GDM1 (cell line): ENCODE measurements at places on chromosomes 7 and 10.

- no peak for DNase-seq
Observed at GRCh38 chr10:3365630-3366029, 193.0 kb upstream of the PITRM1 start.

DNA sequence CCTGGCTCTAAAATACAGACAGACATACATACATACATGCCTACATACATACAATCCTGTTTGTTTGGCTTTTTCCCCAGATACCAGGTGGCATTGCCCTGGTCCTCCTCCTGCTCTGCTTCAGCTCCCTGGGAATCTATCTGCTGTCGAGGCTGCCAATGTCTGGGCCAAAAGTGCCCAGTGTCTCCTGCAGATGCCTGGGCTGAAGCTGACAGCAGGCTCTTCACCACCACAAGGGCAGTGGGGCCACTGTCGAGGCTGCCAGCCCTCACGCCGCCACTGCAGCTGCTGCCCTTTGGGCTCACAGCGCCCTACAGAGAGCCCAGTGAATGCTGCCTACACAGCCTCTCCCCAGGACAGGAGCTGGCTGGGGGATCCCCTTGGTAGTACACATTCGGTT lies 18.0 kb upstream of the STN1 start:
- DNase-seq = no peak

- no peak for DNase-seq
Observed at GRCh38 chr10:18666810-18667209, 7.6 kb downstream of the ARL5B start.

DNA sequence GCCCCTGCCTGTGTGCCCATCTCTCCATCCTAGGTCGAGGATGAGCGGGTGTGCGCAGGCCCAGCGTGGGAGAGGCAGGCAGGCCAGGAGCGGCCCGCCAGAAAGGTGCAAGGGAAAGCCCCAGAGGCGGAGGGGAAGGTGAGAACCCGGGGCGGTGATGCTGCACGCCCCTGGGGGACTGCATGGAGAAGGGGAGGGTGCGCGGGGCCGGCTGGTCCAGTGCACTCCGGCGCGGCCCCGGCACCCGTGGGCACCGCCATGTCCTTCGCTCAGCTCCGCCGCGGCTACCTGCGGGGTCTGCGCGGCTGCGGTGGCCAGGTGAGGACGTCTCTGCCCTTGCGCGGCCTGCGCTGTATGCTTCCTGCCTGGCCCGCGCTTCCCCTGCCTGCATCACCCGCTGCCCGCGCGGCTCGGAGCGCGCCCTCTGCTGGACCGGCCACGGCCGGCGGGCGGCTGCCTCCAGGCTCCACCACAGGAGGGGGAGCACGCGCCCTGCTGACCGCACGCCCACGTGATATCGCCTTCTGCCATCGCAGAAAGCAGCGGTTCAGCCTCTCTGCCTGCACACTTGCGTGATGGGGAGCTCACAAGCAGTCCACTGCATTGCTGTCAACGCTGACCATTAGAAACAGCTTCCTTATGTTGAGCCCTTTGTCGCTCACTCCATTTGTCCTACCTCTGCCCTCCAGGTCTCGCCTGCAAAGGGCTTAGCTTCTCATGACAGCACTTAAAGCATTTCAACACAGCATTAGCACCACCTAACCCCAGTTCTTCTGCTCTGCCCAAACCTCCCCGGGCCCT lies 73.9 kb downstream of the CXCL12 start:
- no peak for DNase-seq

GRCh38 chr7:16619979-16620408 lies 25.6 kb downstream of the ANKMY2 start:
- DNase-seq = no peak

GRCh38 chr10:3525832-3526449 lies 259.1 kb downstream of the KLF6 start:
- DNase-seq = no peak

- peak; percentile 41 for DNase-seq
Observed at GRCh38 chr10:86711513-86712316, 43.4 kb downstream of the LDB3 start.

DNA sequence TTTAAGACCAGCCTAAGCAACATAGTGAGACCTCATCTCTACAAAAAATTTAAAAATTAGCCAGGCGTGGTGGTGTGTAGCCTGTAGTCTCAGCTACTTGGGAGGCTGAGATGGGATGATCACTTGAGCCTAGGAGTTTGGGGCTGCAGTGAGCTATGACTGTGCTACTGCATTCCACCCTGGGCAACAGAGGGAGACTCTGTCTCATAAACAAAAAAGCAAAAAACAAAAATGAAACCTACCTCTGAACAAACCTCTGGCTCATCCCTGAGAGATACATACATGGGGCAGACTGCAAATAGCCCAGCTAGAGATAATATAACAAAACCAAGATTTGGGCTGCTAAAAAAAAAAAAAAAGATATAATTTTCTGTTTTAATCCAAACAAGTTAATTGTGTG lies 19.5 kb downstream of the C10orf67 start:
- no peak for DNase-seq

GRCh38 chr10:127407551-127407950 lies 141.6 kb upstream of the NPS start:
- no peak for DNase-seq

GRCh38 chr7:65449505-65449852 lies 75.8 kb downstream of the ZNF92 start:
- no peak for DNase-seq

- DNase-seq = no peak
Observed at GRCh38 chr10:61130366-61130765, 186.4 kb upstream of the RHOBTB1 start.

DNA sequence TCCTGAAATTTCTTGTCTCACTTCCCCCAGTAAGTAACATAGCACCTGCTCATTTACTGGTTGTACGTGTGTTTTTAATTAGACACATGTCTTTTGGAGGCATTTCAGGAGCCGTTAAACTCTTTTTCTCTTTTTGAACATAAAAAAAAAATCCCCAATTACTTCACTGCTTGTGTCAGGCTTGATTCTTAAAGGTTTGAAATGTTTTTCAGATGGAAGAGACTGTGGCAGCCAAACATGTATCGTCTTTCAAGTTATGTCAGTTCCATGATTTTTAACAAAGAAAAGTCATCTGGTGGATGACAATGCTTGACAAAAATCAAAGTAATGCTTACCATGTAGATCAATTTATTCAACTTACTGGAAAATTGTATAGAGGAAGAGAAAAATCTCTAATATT lies 585.8 kb downstream of the GATA3 start:
- no peak for DNase-seq

DNA sequence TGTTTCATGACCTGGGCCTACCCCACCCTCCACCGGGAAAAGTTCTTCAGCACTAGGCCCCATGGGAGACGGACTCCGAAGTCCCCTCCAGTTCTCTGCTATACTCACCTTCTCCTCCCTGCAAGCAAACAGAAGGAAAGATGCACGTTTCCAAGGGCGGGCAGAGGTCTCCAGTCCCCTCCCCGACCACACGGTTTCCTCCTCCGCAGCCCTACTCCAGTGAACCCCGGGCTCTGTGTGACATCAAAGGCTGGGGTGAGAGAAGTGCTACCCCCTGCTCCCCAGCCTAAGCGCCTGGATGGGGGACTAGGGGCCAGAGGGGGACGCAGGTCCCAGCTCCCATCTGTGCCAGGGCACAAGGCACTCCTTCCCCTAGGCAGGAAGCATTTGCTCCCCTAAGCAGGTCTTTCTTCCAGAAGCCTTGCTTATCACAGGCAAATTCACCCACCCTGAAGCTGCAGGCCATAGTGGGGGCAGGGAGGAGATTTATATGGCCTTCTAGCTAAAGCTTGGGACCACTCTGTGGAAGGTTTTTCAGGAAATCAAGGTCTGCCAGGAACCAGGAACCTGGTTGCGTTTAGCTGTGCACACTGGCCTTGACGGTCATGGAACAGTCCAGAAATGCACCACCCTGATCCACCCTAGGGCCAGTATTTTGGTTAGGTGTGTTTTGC lies 52.8 kb downstream of the ASB13 start:
- no peak for DNase-seq

DNA sequence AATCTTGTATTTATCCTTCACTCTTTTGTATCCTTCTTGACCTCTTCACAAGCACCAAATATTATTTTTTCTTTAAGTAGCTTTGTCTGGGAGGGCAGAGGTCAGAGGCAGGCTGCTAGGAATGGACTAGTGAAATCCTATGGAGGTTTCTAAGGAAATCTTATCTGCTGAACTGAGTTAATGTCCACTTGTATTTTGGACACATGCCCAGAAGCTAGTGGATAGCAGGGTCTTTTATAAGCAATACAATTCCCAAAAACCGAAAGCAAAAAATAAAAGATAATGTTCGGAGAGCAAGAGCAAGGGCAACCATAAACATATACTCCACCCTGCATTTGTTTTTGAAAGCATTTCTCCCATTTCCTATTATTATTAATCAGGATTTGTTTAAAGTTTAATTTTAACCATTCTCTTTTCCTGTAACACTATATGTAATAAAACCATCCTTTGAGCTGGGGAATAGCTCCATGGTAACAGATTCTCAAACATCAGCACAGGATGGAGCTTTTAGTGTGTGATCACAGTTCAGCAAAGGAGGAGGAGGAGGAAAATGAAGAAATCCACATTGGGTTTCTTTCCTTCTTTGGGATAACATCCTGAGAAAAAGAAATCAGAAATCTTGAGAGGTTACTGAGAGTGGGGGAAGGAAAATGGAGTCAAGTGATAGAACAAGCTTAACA lies 328.2 kb upstream of the LRRN3 start:
- no peak for DNase-seq

DNA sequence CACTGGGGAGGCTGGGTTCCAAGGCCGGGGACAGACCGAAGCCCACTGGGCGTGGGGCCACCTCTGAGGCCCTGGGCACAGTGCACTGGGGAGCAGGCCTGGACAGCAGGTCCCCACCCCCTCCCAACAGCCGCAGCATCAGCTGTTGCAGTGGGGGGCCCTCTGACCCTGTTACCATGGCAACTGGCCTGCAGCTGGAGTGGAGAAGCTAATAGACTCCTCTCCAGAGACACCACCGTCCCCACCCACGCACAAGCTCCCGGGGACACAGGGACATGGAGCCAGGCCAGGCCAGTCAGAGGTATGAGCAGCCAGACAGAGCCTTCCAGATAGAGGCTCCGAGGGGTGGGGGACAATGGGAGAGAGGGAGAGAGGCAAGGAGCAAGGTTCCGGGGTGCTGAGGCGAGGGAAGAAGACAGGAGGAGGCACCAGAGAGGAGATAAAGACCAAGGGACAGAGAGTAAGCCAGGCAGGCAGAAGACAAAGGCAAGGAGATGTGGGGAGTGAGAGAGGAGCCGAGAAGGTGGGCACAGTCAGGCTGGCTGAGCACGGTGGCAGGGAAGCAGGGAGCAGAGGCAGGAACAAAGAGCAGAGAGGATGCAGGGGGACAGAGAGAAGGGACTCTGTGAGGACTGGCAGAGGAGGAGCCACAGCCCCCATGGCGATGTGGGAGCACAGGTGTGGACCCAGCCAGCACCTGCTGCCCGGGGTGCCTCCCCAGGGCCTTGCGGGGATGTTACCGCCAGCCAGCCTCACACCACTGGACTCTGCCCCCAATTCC lies 6.7 kb downstream of the KCNH2 start:
- DNase-seq = no peak

DNA sequence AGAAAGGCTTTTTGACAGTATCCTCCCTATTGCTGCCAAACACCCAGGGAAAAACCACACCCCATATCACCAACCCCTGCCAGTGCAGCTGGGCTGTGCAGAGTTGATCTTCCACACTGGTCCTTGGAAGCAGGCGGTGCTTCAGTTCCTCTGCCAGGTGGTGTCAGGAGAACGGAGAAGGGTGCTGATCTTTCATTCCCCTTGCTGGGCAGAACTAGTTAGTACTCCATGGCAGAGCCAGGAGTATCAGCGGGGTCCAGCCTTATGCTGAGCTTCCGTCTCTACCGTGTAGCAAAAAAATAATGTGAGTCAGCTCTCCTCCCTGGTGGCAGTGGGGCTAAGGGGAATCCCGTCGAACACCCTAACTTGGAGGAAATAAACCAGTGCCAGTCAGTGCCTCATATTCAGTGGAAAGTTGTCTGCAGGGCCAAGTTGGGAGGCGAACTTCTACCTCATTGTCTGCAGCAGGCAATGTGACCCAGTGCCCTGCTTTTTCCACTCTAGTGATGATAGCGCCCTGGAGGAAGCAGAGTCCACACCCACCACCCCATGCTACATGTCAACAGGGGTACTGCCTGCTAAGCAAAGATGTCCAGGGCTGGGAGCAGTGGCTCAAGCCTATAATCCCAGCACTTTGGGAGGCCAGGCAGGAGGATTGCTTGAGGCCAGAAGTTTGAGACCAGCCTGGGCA lies 175.4 kb downstream of the AUTS2 start:
- no peak for DNase-seq

DNA sequence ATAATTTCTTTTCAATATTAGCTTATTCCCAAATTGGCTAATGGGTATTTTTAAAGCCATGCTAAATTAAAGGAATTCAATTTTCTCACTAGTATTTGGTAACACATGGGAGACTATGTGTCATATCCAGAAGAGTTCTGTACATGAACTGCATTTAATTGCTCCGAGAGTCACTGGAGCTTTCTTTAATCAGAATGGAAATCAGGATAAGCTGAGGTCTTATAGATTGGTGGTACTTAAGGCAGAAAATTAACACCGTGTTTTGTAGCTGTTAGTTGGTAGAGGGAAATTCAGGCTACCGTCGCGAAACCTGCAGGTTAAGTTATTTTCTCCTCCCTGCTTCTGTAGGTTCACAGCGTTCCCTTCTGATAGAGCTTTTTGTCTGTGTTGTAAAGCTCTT lies at the start of gene WEE2:
TSS of gene WEE2 (plus strand) at position 3 of the 400 bp plus-strand sequence. CDS start 406 bp downstream, outside the sequence.
- DNase-seq = no peak

- no peak for DNase-seq
Observed at GRCh38 chr10:76126607-76127527, 695.4 kb downstream of the LRMDA start.

DNA sequence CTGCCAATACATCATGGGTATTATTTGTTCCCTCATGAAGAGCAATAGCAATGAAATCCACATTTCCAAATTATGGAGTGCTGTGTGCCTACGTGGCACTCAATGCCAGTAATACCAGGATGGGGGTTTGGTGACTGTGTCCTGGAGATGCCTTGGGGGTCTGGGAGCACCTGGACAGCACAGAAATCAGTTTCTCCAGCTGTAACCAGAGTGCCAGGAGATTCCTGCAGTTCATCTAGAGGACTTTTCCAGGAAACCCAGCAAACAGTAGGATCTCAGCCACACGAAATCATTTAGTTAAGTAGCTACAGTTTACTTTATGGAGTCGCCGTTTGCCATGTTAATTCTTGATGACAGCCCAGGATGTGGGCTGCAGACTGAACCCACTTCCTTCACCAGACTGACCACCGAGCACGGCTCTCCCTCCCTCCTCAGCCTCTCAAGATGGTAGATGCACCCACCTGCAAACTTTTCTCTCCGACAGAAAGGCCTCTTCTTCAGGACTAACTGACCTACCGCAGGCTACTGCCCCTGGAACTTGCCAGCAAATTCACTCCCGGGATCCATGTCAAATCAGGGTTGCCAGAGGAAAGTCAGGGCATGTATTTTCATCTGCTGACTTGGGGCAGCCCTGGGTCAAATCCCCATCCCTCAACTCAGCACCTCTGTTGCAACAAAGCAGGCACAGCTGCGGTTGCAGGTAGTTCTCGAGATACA lies 30.3 kb downstream of the MKI67 start:
- no peak for DNase-seq

- DNase-seq = no peak
Observed at GRCh38 chr10:132065491-132066105, at the start of gene JAKMIP3. Gene JAKMIP3 (plus strand): TSS chr10:132065946. CDS start chr10:132104809, 38,863 bp downstream.
